ENCODE measurements at places on chromosomes 1 and 21. TPM values are rescaled to one million over a fixed set of nuclear protein-coding genes. Genes with fewer than 3 reads are reported as not detected.

The TPR gene
- 48.6 TPM for total RNA-seq

The HAPLN2 gene
- not detected for total RNA-seq

The AUNIP gene
- 2.5 TPM for total RNA-seq

The SELE gene
- 1.7 TPM for total RNA-seq

The RGS7 gene
- not detected for total RNA-seq

The PRELP gene
- total RNA-seq, result 71.0 TPM

The CFHR1 gene
- not detected for total RNA-seq

The OPRD1 gene
- not detected for total RNA-seq

The SFN gene
- 1,454 TPM for total RNA-seq

The CATSPERE gene
- total RNA-seq, result 0.57 TPM

The KLHDC7A gene
- 0.48 TPM for total RNA-seq

The TEKT2 gene
- not detected for total RNA-seq

The KCNH1 gene
- total RNA-seq, result 1.0 TPM

The EFNA1 gene
- total RNA-seq, result 42.9 TPM

The KRTAP21-1 gene
- total RNA-seq, result not detected

The PGLYRP3 gene
- total RNA-seq, result 14.3 TPM

The DLGAP3 gene
- 0.19 TPM for total RNA-seq

The TRNP1 gene
- total RNA-seq, result 26.9 TPM

The LCE1E gene
- total RNA-seq, result not detected

The PRDM16 gene
- total RNA-seq, result 0.08 TPM

The OR2L13 gene
- not detected for total RNA-seq

The TSACC gene
- not detected for total RNA-seq

The MYOG gene
- total RNA-seq, result not detected

The KRTAP25-1 gene
- total RNA-seq, result not detected

The DUSP23 gene
- total RNA-seq, result 103 TPM

The ADGRB2 gene
- 2.1 TPM for total RNA-seq

Measured in esophagus squamous epithelium (tissue), 5 donors.